ENCODE measurements at places on chromosomes 1 and 21.

DNA sequence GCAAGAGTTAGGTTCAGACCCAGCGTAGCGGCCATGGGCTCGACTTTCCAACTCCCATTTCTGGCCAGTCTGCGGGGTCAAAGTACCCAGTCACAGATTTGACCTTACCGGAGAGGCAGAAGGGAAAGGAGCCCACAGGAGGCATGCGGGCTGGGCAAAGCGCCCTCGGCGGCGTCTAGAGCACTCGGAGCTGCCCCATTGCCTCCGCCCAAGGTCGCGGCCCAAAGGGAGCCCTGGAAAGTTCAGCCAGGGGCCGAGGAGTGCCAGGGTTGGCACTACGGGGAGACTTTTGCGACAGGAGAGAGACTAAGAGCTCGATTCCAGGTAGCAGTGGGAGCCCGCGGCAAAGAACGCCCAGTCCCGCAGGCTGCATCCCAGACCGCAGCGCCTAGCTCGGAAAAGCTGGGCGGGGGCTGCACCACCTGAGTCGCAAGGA is 896 bp downstream of the KANK4 start:
- no peak for DNase-seq

GRCh38 chr1:164853146-164853545 is 294.2 kb downstream of the PBX1 start:
- no peak for DNase-seq

DNA sequence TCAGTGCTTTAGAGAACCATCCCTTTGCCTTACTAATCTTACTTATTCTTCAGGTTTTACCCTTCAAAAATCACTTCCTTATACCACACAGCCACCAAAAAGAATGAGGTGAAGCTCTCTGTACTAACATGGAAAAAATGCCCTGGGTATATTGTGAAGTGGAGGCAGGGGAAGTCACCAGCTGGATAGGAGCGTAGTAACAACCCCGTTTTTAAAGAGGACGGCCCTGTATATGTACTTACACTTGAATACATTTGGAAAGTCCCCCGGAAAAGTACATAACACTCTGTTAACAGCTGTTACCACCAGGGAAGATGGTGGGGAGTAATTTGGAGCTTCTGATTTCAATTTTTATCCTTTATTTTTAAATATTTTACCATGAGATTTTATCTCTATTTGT is 28.2 kb upstream of the KHDRBS1 start:
- no peak for DNase-seq

DNA sequence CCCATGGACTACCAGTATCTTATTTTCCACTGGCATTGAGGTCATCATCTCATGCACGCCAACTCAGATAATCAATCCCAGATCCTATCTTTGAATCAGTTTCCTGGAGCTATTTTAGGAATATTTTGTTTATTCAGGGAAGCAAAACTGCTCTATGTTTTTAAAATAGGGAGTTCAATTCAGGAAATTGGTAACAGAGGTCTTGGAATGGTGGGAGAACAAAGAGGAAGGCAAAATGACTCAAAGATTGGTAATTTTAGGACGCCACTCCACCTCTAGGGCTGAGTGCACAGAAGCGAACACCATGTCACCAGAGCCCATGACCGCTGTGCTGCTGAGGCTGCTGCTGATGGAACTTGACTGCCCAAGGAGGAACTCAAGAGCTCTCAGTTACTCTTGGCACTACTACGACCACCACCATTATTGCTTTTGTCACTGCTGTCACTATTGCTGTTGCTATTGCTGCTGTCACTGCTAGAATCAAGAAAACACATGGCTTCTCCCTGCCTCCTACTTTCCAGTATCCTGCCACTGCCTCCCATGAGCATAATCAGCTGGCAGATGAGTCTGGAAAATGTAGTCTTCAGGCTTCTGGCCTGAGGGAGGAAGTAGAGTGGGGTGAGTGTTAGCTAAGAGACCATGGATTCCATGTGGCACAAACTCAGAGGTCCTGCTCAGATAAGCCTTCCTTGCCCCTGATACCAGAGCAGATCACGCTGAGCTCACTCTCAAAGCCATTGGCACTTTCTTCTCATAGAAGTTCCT is 71.6 kb upstream of the CNIH3 start:
- DNase-seq: no peak

- no peak for DNase-seq
These were observed 9.5 kb upstream of the GOLT1A start for GRCh38 chr1:204223129-204223860.

- DNase-seq: no peak
These were observed 25.9 kb downstream of the RUNX3 start for GRCh38 chr1:24903955-24904730.

- DNase-seq: no peak
These were observed 67.0 kb downstream of the PLEKHA6 start for GRCh38 chr1:204292740-204293139.

DNA sequence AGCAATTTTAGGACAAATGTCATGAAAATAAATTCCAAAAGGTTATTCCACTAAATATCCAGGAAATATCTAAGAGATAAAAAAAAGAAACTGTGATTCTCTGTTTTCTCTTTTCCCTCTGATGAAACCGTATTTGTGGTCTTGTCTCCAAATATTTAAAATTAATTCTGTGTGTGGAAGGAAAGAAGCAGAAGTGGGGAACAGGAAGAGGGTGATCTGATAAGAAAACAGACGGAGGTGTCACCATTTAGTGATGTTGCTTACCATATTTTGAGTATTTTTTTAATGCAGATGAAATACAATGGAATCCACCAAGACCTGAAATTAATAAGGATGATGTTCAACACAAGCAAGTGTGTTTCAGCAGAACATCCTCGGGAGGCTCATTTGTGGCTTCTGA is 29.6 kb downstream of the CLCA1 start:
- DNase-seq: no peak

- no peak for DNase-seq
These were observed 11.9 kb downstream of the PRRX1 start for GRCh38 chr1:170675865-170676264.

- no peak for DNase-seq
These were observed 693 bp downstream of the SRSF10 start for GRCh38 chr1:23979387-23979880.

GRCh38 chr1:202252271-202252670 is 58.7 kb downstream of the LGR6 start:
- no peak for DNase-seq

Data from NCI-H748 treated with DMSO at 0.1 percent for 48 hours (cell line).